Neural progenitor cell (in vitro differentiated cells): ENCODE measurements at places on chromosomes 2 and 18.

GRCh38 chr2:241841181-241842066 lies 17.3 kb downstream of the PDCD1 start:
- no peak for DNase-seq

GRCh38 chr18:49880661-49881060 lies 67.3 kb upstream of the ACAA2 start:
- no peak for DNase-seq

DNA sequence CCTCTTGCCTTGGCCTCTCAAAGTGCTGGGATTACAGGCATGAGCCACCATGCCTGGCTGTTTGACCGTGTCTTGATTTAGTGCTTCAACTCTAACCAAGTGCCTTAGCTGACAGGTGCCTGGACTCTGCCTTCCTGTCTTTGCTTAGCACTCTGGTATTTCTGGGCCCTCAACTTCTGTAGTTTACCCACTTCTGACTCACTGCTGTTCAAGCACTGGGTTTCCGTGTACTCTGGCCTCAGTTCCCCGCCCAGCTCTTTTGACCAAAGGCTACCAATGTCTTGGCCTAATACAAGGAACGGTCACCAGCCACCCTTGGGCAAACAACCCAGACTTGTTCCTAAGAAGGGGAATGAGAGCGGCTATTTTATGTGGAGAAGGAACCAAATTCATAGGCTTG lies 35.7 kb upstream of the CABLES1 start:
- DNase-seq: no peak

DNA sequence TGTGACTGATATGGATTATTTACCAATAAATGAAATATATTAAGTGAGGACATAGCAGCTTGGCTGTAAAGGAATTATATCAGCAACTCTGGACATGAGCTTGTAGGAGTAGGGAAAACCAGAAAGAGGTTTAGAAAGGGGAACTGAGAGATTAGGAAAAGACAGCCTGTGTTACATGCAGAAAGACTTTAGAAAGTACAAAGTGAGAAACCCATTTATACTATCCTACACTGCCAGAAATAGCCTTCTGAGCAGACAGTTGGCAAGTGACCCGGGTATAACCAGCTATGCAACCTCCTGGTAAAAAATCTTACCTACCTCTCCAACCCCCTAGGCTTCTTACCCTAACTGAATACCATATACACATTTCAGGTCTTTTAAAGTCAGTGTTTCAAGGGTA lies 134.1 kb downstream of the ANKRD44 start:
- no peak for DNase-seq

- no peak for DNase-seq
Observed at GRCh38 chr2:97910403-97911205, 85.1 kb downstream of the TMEM131 start.

- peak; percentile 86 for DNase-seq
Observed at GRCh38 chr2:1591978-1592907, 152.1 kb downstream of the PXDN start.

- peak; percentile 4 for DNase-seq
Observed at GRCh38 chr2:17719562-17720371, 33.8 kb downstream of the SMC6 start.

DNA sequence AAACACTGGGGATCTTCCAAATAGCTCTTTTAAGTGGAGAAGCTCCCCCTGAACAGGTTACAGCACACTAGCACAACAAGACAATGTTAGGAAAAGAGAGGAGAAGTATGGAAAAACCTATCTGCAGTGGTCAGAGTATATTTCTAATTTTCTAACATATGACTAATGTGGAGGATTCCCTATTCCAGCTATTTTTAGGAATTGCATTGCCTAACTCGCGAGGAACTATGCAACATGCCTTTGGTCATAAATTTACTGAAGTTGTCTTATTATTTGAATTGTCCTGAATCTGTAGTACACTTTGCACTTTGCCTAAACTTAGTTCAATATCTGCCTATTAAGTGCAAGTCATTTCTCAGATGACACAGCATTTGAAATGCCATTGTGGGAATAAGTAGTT lies 381.4 kb downstream of the CCDC85A start:
- no peak for DNase-seq

DNA sequence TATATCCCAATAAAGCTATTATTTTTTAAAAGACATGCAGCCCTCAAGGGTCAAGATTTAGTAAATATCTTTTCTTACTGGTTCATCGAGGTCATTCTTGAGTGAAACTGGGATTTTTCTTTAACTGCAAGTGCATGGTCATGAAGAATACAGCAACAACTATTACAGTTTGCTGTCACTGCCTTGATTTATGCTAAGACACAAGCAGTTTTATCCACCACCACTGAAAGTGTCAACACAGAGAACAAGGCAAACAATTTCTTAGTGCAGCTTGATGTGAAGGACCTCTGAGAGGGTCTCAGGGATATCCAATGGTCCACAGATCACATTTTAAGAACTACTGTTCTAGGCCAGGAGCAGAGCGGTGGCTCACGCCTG lies 12.1 kb downstream of the SP3 start:
- DNase-seq: no peak

GRCh38 chr2:111204706-111205105 lies 84.0 kb downstream of the BCL2L11 start:
- no peak for DNase-seq

DNA sequence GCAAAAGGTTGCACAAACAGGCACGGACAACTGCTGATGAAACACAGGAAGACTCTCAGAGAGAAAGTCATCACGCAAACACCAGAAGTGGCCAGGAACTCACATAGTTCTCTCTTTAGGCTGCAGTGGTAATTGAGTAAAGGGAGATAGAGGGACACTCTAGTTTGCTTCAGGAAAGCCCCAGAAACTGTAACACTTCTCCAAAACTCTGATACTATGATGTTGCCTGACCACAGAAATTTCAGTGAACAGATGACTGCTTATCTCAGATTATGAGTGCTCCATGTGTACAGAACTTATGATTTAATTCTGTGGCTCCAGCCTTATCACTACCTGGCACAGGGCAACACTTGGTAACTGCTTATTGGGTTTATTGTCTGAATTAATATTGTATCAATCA lies 311.5 kb upstream of the GYPC start:
- no peak for DNase-seq

- no peak for DNase-seq
Observed at GRCh38 chr2:95333888-95334338, 36.8 kb downstream of the KCNIP3 start.

DNA sequence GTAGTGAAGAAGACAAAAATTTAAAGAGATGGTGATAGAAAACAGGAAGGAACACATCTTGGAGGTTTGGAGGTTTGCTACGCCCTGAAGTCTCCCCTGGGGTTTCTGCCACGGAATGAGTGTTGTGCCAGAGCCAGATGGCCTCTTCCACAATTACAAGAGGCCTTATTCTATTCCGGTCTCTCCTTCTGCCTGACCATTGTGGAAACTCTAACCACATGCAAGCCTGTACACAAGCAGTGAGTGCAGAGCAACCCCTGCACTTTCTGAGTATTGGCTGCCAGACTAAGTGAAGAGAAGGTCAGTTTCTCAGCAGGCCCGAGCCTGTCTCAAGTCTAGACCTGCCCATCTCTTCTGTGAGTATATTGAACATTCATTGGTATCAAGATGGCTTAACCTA lies 22.7 kb upstream of the MYO1B start:
- no peak for DNase-seq

GRCh38 chr2:174023591-174024523 lies 58.7 kb upstream of the SP3 start:
- DNase-seq: peak; percentile 71

DNA sequence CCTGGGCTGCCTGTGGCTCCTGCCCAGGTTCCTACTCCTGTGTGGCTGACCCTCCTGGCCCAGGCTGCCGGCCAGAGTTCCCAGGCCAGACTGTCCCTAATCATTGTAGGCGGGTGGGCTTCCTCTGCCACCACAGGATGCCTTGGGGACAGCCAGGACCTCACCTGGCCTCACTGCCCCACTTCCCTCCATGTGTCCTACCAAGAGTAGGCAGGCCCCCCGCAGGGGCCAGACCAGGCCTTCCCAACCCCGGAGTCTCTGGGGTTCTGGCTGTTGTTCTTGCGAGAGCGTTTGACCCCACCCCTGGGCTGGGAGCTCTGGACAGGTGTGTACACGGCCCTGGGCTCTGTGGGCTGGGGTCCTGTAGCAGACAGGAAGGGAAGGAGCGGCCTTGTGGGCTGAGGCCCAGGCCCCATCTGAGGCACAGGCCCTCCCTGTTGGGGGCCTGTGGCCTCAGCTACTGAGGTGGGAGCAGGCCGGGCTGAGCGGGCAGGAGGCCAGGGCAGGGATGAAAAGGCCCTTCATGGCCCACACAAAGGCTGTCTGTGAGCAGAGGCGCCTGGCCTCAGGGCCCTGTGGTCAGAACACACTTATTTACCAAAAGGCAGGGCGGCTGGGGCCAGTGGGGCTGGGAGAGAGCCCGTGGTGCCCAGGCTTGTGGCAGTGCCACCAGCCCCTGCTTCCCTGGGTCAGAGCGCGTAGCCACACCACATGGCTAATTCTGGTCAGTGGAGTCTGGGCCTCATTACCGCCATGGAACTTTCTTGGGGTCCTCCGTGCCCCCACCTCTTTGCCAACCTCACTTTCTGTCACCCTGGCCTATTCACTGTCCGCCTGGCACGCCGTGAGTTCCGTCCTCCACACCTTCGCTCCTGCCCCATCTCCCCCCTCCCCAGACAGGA lies 2.0 kb downstream of the SNORC start:
- DNase-seq: no peak

- DNase-seq: no peak
Observed at GRCh38 chr2:60309336-60309735, 244.1 kb downstream of the BCL11A start.

- no peak for DNase-seq
Observed at GRCh38 chr18:57542126-57542525, 44.4 kb downstream of the FECH start.

DNA sequence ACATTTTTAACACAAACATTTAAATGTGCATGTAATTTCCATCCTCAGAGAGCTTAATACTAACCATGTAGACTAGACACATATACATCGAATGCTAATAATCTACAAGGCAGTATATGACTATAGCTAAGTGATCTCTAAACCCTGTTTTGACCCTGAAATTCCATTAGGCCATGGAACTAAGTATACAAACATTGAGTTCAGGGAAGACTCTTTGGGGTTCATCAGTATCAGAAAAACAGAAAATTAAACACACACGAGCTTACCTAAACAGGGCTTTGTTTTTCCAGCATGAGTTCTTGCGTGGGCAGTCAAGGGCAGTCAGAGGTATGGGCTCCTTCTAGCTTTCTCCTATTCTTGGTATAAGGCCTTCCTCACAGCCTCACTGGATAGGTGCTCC lies 106.0 kb upstream of the COPS8 start:
- DNase-seq: no peak

DNA sequence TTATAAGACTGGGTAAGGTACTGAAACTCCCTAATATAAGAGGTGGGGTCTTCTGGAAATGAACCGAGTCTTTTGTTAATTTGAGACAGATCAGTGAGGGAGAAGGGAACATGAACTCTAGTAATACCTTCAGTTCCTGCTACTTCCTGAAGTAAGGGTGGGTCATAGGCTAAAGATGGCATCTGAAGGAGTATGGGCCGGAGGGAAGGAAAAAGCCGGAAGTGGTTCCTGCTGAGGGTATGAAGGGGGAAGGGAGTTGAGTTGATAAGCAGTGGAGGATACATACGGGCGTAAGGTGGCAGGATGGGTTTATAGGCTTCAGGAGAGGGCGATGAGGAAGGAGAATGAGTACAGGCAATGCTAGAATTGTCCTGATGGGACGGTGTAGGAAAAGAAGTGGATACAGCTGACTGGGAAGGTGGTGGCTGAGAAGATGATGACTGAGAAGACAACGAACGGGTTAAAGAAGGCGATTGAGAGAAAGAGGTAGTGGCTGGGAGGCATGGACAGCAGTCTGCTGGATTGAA lies 58.2 kb downstream of the KYNU start:
- DNase-seq: no peak

DNA sequence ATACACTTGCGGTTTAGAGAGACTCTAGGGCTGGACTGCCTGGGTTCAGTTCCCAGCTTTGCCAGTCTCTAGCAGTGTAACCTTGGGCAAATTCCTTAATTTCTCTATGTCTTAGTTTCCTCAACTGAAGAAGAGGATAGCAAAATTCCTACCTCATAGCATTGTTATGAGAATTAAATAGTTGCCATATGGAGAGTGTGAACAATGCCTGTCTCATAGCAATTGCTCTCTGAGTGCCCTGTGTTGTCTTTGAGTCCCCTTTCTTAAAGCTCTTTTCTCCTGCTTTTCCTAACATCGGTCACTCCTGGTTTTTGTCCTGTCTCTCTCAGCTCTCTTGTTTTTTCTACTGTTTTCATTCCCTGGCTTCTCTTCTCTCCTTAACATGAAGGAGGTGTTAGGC lies 116.8 kb upstream of the ALPP start:
- no peak for DNase-seq

GRCh38 chr2:177616066-177616465 lies 223.5 kb downstream of the AGPS start:
- no peak for DNase-seq

DNA sequence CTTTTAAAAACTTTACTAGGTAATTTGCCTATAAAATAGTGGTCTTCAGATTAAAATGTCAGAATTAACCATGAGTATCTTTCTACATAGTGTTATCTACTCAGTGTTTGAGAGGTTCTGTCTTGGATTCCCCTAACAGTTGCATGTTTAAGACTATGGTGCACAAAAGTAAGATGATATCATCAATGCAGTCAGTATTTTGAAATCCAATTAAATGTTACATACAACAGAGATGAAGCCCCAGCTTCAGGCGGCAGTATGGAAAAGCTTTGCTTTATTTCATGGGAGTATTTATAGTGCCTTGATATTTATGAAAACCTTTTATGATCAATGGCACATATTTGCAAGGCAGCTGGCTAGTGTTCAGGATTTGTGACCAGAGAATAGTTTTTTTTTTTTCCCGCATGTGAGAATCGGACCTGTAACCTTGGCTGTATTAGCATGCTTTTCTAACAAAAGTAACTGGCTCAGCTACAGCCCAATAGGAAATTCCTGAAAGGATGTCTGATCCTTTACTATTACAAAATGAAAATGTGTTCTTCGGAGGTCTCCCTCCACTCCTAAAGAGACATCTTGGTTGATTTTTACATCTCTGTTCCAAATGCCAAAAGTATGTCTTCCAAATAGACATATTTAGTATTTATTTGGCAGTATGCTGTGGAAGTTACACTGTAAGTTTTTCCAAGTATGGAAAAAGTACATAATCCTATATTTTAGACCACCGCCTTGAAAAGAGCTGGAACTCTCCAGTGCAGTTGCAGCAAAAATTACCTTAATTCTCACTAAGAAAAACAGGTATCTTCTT lies 319.3 kb upstream of the UBE2E3 start:
- no peak for DNase-seq

- no peak for DNase-seq
Observed at GRCh38 chr2:175004730-175004979, 526 bp downstream of the CHN1 start.

- no peak for DNase-seq
Observed at GRCh38 chr2:36528274-36528673, 69.7 kb downstream of the FEZ2 start.
